ENCODE measurements at places on chromosomes 2 and 18.

GRCh38 chr2:102449370-102449974 lies 23.6 kb upstream of the SLC9A4 start:
- peak; percentile 42 for DNase-seq

DNA sequence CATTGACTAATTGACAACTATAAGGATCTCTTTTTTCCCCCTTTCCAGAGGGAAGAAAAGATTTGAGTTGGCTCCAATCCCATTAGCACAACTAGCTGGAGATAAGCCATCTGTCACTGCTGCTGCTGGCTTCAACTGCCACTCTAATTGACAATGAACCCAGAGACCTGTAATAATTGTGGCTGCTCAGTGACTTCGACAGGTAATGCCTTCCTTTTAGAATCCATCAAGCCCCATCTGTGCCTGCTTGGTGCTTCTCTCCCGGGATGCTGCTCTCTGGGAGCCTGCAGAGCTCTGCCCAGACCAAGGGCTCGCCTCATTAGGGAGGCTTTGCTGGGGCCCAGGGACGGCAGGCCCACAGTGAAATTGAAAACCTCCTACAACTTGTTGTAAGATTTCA lies 376.7 kb upstream of the SOX11 start:
- DNase-seq = no peak

DNA sequence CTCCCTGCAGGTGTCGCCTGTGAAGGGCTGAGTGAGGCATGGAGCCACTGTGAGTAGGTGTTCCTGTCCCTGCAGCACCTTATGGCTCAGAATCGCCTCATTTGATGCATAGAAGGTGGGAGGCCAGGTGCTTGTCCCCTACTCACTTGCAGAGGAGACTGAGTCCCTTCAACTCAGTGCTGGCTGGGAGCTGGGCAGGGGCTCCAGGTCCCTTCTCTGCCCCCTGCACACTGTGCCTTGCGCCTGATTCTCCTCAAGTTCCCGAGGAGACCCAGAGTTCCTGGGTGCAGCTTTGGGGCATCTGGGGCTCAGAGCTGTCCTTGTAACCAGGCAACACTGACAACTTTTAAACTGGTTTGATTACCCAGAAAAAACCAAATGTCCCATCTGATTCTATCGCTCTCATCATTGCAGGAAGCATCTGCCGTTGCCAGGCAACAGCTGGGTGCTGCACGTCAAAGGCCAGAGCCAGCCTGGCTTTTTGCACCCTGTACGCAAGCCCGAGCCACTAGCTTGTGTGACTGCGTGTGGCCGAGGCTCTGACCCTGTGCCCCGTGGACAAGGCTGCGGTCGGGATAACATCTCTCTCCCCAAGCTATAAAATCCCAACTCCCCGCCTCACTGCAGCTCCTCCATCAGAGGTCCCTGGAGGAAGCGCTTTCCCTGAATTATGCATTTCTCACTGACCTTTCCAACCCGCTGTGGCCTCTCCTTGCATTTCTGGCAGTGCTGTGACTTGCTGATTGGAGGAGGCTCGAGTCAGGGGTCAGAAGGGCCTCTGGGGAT lies 130.8 kb upstream of the HDAC4 start:
- DNase-seq = no peak

GRCh38 chr2:45011121-45011520 lies 1.9 kb upstream of the SIX2 start:
- no peak for DNase-seq

DNA sequence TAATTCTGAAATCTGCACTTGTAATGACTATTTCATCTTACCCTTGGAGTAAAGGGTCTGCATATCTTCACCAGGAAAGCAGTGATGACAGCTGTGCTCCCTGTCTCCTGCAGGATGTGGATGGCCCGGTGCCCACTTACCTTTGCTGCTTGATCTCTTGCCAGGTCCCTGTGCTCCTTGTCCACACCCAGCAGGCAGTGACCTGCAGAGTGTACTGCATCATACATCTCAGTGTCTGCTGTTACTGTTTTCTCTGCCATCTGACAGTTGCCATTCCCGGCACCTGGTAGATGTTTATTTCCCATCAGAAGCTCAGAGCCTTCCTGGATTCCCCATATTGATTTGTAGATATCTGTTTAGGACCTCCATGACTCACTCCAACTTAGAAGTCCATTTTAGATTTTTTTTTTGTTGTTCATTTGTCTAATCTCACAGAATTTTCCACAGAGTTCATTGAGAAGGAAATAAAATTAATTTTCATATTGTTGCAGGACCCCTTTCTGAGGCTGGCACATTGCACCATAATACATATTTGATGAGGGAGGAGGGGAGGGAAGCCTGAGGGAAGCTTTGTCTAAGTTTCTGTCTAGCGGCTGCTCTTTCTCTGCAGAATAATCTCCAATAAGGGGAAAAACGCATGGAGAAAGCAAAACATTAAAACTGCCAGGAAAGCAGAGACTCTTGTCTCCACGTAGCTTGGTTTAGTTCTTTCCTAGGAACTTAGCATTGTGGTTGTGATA lies 697.5 kb upstream of the RAB6C start:
- DNase-seq = no peak

GRCh38 chr2:1987379-1987778 lies 243.1 kb upstream of the PXDN start:
- no peak for DNase-seq

- DNase-seq = no peak
Measured at GRCh38 chr2:219614076-219614860, 13.2 kb upstream of the SLC4A3 start.

DNA sequence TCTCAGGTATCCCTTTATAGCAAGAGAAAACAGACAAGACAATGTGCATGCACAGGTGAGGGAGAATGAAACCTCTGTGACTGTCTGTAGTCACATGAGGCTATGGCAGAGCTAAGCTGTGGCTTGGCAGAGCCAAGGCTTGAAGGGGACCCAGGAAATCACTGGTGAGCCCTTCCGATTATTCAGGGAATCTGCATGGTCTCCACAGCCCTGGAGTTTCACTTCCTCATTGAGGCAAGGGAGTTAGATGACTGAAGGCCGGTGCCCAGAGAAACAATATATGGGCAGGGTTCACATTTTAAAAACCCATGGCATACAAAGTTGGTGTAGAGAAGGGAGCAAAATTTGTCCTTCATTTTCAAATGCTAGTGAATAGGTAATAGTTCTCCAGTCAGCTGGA lies 144.4 kb upstream of the REV1 start:
- no peak for DNase-seq

GRCh38 chr2:23350792-23351355 lies 34.1 kb upstream of the KLHL29 start:
- no peak for DNase-seq

GRCh38 chr2:2688254-2688653 lies 357.2 kb upstream of the MYT1L start:
- DNase-seq = no peak

GRCh38 chr2:119638685-119639554 lies 40.1 kb upstream of the TMEM177 start:
- DNase-seq = no peak

- no peak for DNase-seq
Measured at GRCh38 chr18:54742659-54743604, 85.3 kb upstream of the RAB27B start.

DNA sequence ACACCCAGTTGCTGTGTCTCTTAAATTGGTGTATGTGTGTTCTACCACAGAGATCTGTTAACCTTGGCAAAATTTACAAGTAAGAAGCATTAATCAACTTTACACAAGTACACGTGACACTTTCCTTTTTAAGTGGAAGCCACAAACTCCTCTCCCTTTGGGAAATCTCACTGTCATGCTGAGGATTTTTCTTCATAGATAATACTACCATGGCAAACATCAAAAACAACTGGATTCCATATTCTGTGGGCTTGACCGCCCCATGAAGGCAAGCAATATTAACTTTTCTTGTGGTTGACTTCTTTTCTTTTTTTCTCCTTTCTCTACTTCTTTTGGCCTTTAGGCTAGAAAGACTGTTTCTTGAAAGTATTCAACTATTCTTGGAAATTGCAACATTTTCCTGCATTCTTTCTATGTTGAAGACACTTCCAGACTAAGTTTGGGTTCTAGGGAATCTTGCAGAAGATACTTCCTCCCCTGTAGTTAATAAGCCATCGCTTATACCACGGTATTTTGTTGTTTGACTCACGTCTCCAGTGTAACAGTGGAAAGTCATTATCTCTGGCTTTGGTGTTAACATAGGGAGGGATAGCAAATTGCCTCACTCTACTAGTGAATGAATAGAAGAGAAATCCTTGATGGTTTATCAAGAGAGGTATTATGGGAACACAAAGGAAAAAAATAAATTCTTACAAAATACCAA lies 79.5 kb downstream of the SLC8A1 start:
- DNase-seq = no peak

GRCh38 chr2:128036748-128037607 lies 9.1 kb upstream of the SAP130 start:
- DNase-seq = no peak

- no peak for DNase-seq
Measured at GRCh38 chr18:70822117-70822516, 533.3 kb downstream of the SOCS6 start.

- DNase-seq = no peak
Measured at GRCh38 chr18:35782926-35783325, 189.6 kb upstream of the RMP24 start.

DNA sequence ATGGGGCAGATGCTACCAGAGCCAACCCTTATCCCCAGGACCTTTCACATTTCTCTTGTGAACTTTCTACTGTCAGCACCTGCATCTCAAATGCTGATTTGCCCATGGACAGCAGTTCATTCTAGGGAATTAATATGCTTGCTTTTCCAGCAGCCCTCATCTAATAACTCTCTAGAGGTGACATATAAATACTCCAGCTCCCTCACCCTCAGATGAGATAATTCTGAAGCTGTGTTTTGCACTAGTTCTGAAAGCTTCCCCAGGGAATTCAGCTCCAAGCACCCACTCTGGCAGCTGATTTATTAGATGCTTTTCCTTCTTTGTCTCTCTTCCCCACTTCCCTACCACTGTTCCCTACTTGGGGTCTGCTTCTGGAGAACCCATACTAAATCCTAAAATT lies 62.1 kb downstream of the PLCL1 start:
- no peak for DNase-seq

GRCh38 chr2:25483607-25484266 lies 142.0 kb upstream of the DNMT3A start:
- no peak for DNase-seq

DNA sequence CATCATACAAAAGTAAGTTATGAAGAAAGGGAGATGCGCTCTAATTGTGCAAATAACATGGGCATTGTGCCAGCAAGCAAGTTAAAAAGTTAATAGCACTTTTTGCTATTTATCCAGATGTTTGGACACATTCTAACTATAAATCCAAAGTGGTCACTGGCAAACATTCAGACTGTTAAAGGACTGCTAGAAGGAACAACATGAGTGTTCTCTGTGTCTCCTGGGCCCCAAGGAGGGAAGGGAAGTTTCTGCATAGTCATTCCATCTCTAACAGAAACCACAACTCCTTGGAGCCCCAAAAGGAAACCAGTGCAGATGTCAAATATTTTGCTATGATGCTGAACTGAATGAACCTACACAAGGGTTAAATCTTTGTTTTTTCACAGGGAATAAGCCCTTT lies 213.3 kb upstream of the HNRNPA3 start:
- DNase-seq = no peak

DNA sequence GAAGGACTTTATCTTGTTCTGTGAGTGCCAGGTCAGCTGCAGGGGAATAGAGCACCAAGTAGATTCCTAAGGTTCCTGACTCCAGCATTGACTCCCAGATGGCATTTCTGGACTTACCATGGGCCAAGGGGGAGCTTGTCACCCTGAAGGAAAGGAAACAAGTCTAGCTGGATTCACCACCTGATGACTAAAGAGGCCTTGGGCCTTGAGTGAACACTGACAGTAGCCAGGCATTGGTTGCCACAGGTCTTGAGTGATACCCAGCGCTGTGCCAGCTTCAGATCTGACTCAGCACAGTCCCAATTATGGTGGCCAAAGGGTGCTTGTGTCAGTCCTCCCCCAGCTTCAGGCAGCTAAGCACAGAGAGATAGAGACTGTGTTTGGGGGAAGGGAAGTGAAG lies 40.1 kb upstream of the CAPN13 start:
- no peak for DNase-seq

- DNase-seq = no peak
Measured at GRCh38 chr18:77254711-77255405, 5.2 kb downstream of the GALR1 start.

- no peak for DNase-seq
Measured at GRCh38 chr2:47043142-47043890, 111.8 kb downstream of the STPG4 start.

DNA sequence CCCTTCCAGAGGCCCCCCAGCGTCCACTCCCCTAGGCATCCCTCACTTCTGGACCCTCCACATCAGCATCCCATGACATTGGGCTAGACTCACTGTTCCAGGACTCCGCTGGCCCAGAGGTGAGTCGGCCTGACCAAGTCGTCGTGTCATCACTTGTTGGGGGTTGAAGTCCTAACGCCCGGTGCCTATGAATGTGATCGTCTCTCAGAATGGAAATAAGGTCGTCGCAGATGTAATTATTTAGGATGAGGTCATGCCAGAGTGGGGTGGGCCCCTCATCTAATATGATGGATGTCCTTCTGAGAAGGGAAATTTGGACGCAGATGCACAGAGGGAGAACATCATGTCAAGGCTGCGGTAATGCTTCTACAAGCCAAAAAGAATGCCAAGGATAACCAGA lies 142.7 kb downstream of the AGAP1 start:
- DNase-seq = no peak

DNA sequence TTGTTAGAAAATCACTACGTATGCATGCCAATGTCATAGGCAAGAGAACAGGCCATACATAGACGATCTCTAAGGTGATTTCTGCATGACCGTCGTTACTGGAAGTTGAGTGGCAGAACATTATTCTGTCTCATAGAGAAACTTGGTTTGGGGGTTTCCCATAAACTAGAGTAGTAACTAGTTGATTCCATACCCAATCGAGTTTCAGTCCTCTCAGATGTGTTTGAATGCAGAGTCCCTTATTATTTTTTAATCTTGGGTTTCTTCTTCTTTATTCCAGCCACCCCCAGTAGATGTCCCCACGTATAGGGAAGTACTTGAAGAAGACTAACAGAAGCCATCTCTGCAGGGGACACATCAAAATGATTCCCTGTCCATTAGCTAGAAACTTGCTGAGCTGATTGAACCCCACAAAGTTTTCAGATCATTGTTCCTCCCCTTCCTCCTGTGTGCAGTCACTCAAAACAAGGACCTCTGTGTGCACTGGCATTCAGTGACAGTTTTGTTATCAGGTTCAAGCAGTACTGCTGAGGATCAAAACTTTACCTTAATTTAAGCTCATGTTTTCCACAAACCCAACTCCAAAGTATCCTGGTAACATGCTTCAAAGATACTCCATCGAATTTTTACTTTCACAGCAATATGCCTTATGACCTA lies 68.4 kb upstream of the CDCA7 start:
- no peak for DNase-seq

DNA sequence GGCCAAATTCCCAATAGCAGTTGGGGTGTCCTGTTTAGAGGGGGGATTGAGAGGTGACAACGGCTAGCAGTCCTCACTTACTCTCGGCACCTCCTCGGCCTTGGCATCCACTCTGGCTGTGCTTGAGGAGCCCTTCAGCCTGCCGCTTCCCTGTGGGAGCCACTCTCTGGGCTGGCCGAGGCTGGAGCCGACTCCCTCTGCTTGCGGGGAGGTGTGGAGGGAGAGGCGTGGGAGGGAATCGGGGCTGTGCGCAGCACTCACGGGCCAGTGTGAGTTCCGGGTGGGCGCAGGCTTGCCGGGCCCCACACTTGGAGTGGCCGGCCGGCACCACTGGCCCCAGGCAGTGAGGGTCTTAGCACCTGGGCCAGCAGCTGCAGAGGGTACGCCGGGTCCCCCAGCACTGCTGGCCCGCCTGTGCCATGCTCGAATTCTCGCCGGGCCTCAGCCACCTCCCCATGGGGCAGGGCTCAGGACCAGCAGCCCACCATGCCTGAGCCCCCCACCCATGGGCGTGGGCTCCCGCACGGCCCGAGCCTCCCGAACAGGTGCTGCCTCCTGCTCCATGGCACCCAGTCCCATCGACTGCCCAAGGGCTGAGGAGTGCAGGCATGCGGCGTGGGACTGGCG lies 705.9 kb upstream of the ZNF804A start:
- no peak for DNase-seq

Data from central memory CD4-positive, alpha-beta T cell (primary cell).